ENCODE measurements at places on chromosomes 1 and 21.

- peak; percentile 71 for DNase-seq
These were observed 3.0 kb upstream of the SDE2 start for GRCh38 chr1:226001963-226002666.

- DNase-seq = peak; percentile 9
These were observed 20.6 kb upstream of the TBX15 start for GRCh38 chr1:119008483-119009311.

DNA sequence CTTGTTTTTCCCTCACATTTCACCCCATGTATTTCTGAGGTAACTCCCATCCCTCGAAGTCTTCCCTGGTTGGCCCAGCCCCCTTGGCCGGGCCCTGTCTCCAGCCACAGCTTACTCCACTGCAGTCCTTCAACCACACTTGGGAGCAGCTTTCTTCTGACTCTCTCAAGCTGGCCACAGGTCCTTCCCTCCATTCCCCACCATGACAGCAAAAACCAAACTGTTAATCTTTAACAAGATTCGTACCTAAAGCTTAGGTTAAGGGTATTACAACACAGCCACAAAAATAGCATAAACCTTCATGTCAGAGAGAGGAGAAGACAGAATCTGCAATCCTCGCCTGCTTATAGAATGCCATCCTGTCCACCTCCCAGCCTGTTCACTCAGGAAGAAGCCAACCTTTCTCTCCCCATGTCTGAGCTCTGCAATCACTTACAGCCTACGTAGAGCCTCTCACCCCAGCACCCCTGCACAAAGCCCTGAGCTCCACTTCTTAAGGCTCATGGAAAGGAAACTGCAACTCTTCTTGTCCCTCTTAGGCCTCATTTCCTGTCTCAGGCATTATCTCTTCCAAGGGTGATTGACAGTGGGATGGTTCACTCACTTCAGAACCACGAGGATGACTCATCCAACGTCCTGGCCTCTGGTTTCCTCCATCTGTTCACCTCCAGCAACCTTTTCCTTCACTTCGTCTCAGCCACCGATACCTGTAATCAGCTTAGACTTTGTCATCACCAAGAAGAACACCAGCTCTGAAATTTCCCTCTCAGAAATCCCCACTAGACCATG lies 72.8 kb downstream of the CD2 start:
- no peak for DNase-seq

DNA sequence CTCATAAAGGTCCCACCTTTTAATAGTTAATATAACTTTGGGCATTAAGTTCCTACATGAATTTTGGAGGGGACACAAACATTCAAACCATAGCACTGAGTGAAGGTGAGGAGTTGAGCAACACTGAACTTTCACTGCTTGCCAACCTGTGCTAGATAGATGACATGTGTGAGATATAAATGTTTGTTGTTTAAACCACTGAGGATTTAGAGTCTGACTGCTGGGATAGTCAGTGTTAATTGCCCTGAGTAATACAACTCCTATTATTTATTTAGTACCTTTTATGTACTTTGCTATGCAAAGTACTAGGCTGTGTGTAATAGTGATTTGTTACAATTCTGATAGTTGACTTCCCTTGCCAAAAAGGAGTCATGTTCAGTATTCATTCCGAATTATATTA lies 32.4 kb upstream of the SLC16A1 start:
- DNase-seq = no peak

- DNase-seq = no peak
These were observed 8.3 kb downstream of the PGLYRP4 start for GRCh38 chr1:153340356-153340755.

DNA sequence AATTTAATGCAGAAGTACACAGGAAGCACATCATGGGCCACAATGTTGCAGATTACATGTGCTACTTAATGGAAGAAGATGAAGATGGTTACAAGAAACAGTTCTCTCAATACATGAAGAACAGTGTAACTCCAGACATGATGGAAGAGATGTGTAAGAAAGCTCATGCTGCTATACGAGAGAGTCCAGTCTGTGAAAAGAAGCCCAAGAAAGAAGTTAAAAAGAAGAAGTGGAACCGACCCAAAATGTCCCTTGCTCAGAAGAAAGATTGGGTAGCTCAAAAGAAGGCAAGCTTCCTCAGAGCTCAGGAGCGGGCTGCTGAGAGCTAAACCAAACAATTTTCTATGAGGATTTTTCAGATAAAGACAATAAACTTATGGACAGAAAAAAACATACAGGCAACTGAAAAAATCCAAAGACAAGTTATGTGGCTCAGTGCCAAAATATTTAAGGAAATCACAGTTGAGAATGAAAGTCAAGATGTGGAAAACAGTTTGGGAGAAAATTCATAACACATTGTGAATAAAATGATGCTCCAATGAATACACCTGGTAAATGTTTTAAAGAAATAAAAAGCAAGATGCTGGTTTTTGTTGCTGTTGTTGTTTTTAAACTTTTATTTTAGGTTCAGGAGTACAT lies 2.8 kb upstream of the ZNF644 start:
- no peak for DNase-seq

DNA sequence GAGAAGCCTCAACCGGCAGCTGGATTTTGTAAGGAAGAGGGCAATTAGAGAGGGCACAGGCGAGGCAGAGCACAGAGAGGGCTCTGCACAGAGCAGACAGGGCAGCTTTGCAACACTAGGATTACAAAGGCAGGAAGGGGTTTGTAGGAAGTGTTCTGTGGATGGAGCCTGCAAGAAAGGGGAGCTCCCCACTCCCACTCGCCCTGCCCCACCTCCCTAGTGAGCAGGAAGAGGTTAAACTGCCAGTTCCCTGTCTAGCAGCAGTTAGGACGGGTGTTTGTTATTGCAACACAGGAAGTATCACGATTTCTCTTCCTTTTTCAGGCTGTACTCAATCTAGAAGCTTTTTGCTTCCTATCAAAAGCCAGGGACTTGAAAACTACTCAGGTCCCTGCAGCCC lies 63.3 kb upstream of the LRRC8D start:
- peak; percentile 20 for DNase-seq

DNA sequence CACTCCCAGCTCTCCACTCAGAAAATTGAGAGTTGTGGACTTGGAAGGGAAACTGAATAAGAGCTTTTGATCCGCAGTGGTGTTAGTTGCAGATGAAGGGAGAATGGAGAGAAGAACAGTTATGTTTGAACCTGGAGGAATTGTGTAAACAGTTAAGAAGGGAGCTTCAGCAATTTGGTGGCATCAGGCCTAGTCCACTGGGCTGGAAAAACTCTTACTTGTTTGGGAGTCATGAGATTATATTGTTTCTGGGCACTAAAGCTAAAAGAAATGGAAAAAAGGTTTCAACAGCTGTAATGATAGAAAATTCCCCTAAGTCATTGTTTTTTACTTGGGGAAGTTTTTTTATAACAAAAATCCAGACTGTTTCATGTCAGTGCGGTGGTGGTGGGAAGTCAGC lies 256.1 kb upstream of the C1orf87 start:
- DNase-seq = no peak

DNA sequence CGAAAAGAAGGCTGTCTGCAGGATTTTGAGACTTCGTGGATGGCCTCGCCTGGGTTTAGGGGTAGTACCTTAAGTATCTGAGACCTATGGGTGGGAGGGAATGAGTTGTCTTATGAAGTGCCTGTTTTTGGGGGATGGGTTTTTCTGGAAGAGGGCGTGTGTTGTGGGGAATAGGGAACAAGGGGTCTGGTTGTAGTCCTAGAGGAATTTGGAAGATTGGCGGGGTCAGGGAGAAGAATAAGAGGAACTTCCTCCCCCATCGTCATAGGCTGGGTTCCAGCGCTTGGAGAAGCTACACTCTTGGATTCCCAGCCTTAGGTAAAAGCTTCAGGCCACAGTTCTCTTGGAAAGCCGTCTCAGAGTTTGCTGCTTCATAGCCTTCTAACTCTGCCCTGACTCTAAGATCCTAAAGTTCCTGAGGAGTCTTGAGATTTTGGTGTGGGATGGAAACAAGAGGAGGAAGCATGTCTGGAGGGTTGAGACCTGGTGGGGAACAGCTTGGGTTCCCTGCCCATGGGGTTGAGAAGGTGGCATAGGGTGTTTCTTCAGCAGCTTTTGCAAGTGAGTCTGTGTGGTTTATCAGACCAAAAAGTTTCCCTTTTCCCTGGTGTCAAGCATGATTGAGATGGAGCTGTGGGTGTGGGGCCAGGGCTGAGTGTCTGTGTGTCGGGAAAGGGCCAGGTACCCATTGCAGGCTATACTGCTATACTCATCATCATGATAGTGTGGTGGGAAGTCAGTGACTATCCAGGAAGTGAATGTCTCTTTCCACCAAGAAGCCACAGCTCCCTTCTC lies 1.8 kb downstream of the VANGL2 start:
- no peak for DNase-seq

DNA sequence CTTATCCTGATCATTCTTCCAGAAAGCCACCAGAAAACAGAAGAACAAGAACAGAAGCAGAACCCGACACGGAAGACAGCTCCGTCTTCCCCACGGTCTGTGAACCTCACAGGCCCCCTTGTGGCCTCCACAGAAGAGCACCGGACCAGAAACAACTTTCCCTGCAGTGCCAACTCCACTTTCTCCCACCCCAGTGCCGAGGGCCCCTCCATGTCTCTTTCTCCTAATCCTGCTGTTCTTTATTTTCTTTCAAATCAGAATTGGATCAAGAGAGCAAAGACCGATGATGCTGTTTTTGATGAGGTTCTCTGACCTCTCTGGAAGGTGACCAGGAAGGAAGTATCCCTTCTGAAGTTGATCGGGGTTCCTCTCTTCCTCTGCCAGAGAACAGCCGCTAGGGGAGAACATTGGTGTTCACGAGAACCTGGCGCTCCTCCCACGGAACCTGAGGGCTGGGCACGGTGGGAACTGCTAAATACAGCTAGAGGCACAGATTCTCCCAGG lies 58.9 kb upstream of the CTTNBP2NL start:
- peak; percentile 10 for DNase-seq

- peak; percentile 29 for DNase-seq
These were observed 1.1 kb downstream of the ZSWIM5 start for GRCh38 chr1:45205011-45205909.

- no peak for DNase-seq
These were observed 7.9 kb downstream of the TRIM46 start for GRCh38 chr1:155181371-155182051.

- no peak for DNase-seq
These were observed 4.2 kb downstream of the YBX1 start for GRCh38 chr1:42686418-42686817.

- DNase-seq = no peak
These were observed 5.3 kb upstream of the GADD45A start for GRCh38 chr1:67679691-67680090.

DNA sequence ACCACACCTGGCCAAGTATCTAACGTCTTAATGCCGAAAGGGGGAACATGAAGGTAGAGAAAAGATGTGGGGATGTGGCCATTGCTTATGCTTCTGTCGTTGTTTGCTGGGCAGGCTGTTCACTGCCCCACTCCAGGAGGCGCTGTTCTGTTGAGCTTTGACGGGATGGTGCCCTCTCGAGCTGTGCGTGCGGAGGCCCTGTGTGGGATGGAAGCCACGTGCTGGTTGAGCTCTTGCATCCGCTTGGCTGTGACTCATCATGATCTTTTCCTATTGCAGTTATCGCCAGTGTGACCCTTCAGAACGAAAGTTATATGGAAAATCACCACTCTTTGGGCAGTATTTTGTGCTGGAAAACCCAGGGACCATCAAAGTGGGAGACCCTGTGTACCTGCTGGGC lies 26.3 kb downstream of the MTARC1 start:
- no peak for DNase-seq

GRCh38 chr1:24470592-24470991 lies 32.0 kb upstream of the RCAN3 start:
- DNase-seq = no peak

DNA sequence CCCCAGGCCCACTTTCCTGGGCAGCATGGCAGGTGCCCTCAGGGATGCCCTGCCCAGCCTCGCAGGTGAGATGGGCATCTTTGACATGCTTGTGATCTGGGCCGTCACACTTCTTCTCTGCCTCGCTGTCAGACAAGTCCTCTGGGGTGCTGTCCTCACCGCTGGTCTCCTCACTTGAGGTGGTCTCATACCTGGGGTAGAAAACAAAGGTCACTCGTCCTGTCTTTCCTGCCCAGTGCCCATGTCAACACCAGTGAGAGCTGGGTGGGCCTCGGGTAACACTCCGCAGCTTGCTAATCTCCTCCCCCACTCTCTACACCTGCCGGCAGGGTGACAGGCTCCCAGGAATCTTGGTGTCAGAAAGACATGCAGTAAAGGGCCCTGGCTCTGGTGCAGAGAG lies 50.9 kb downstream of the KANK4 start:
- DNase-seq = no peak

DNA sequence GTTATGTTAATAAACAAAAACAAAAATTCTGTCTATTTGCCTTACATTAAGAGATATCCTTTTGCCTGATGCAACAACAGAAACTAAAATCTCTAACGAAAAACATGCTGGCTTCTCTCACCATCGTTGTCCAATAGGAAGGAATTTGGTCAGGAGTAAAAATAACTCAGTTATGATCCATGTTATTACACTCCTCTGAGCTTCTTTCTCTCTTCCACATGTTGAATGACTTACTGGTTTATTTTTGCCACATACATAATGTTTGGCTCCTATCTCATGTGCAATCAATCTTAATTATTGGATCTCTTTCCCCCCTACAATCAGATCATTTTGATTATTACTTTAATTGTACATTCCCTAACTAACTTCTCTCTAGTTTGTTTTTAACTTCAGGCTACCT lies 688.4 kb downstream of the USP25 start:
- DNase-seq = no peak

GRCh38 chr1:165844114-165844798 lies 16.8 kb downstream of the UCK2 start:
- DNase-seq = peak; percentile 31

DNA sequence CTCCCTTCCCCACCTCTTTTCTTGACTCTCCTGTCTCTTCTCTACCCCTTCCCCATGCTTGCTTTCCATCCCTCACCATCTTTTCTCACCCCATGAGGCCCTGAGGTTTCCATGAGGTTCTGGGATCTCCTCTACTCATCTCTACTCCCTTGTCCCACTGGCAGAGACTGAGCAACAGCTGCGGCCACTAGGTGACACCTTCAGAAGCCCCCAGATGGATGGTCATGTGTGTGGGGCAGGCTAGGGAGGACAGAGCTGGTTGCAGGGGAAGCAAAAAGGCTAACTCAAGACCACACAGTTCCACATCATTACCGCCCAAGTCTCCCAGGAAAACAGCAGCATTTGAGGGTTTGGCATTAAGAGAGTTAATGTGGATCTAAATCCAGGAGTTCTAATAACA lies 45.0 kb downstream of the LRRN2 start:
- DNase-seq = no peak

GRCh38 chr1:21638531-21639341 lies 30.4 kb downstream of the RAP1GAP start:
- DNase-seq = peak; percentile 70
